ENCODE measurements at places on chromosomes 4 and X.

DNA sequence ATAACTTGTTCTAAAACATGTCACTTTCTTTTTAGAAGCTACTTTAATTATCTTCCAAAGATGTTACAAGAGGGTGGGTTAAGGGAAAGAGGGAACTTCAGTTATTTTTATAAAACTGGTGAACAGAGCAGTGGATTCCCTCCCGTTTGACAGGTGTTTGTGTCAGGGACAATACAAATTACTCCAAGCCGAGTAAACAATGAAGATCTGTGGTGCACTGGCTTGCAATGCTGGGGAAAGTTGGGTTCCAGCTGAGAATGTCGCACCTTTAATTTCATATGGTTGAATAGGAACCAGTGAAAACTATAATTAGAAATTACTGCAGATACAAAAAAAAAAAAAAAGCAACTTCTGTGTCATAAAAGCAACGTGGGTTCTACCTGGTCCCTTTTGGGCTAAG, 98.6 kb upstream of the TTC29 start:
- no peak for DNase-seq

GRCh38 chr4:183200453-183200852, 101.4 kb downstream of the WWC2 start:
- no peak for DNase-seq

- no peak for DNase-seq
Measured at GRCh38 chr4:109708990-109709389, 5.7 kb upstream of the CASP6 start.

DNA sequence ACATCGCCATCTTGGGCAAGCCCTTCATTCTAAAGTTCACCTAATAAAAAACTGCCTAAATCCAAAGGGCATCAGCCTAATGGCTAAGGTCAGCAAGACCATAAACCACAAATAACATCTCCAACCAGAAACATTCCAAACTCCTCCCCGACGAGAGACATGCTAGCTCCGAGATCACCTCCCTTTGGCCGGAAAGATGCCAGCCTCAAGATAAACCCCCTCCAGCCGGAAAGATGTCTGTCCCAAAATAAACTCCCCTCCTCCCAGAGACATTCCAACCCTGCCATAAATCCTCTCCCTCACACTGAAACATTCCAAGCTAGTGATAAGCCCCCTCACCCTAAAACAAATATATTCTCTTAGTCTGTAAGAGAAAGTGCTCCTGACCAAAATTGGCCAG, 13.3 kb upstream of the DYNLT3 start:
- no peak for DNase-seq

- DNase-seq: no peak
Measured at GRCh38 chr4:162782778-162783525, 383.7 kb downstream of the NAF1 start.

GRCh38 chr4:108685036-108685686, 34.8 kb downstream of the OSTC start:
- DNase-seq: no peak

- no peak for DNase-seq
Measured at GRCh38 chrX:14718403-14718802, 154.5 kb downstream of the FANCB start.

- DNase-seq: no peak
Measured at GRCh38 chr4:40750461-40751258, 905 bp downstream of the NSUN7 start.

DNA sequence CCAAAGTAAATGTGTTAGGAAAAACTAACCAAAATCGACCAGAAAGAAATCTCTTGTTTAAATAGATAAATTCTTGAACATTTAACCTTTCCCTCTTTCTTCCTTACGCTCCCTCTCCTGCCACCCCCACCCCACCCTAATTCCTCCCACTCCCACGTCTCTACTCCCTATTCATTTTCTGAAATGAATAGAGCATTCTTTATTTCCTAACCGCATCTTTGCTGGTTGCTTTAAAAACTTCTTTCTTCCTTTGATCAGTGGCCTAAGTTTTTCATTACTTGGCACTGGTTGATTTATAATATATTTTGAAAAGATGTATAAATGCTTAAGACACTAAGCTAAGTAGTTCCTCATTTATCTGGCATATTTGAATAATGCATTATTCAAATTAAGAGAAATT, 33.9 kb downstream of the BMPR1B start:
- DNase-seq: no peak

Measured in activated CD8-positive, alpha-beta memory T cell treated with anti-CD3 and anti-CD28 coated beads, Interleukin-2, amount 50 U/mL, for 4 hours (primary cell).